A375 (cell line): ENCODE measurements at places on chromosomes 5 and 9. TPM values are rescaled to one million over a fixed set of nuclear protein-coding genes. Genes with fewer than 3 reads are reported as not detected.

The TMEM215 gene
- total RNA-seq: not detected in 2 replicates

The PPIC gene
- total RNA-seq: 13.7 and 14.8 TPM in 2 replicates

The CDK9 gene
- total RNA-seq: 43.5 and 49.8 TPM in 2 replicates

The CFAP77 gene
- 0.26 TPM in 1 of 2 replicates, not detected in the other for total RNA-seq

The CCDC171 gene
- 2.5 and 2.9 TPM in 2 replicates for total RNA-seq

The CDKN2A gene
- total RNA-seq: 7.8 and 14.4 TPM in 2 replicates

The TPPP gene
- 0.11 and 0.30 TPM in 2 replicates for total RNA-seq

The APBB3 gene
- 21.5 and 23.7 TPM in 2 replicates for total RNA-seq

The LRRC19 gene
- not detected in 2 replicates for total RNA-seq

The PCDHGA6 gene
- 1.2 and 1.5 TPM in 2 replicates for total RNA-seq

The PCDHGC4 gene
- 1.3 and 1.8 TPM in 2 replicates for total RNA-seq

The TRIM14 gene
- total RNA-seq: 13.6 and 21.7 TPM in 2 replicates

The SYK gene
- 0.15 and 0.72 TPM in 2 replicates for total RNA-seq

The TMC1 gene
- 0.19 and 0.29 TPM in 2 replicates for total RNA-seq

The GPRIN1 gene
- total RNA-seq: 10.1 and 11.0 TPM in 2 replicates

The GADD45G gene
- total RNA-seq: 0.32 TPM in 1 of 2 replicates, not detected in the other

The NUTM2G gene
- not detected in 2 replicates for total RNA-seq

The IGFBPL1 gene
- not detected in 2 replicates for total RNA-seq

The REEP2 gene
- 16.9 and 18.6 TPM in 2 replicates for total RNA-seq

The PCDHB6 gene
- 7.8 and 10.6 TPM in 2 replicates for total RNA-seq

The SPATA31D4 gene
- total RNA-seq: not detected in 2 replicates

The ACSL6 gene
- 0.34 TPM in 1 of 2 replicates, not detected in the other for total RNA-seq

The SPATA31A3 gene
- total RNA-seq: 0.05 TPM in 1 of 2 replicates, not detected in the other

The TERT gene
- total RNA-seq: 4.1 and 5.4 TPM in 2 replicates

The CSF2 gene
- total RNA-seq: 4.1 and 9.3 TPM in 2 replicates

The NR2F1 gene
- total RNA-seq: 8.7 and 9.3 TPM in 2 replicates

The PCDHGA7 gene
- 6.1 and 8.1 TPM in 2 replicates for total RNA-seq

The FAM221B gene
- not detected in 2 replicates for total RNA-seq

The TENT4A gene
- 22.9 and 23.3 TPM in 2 replicates for total RNA-seq

The NDUFS6 gene
- total RNA-seq: 108 and 148 TPM in 2 replicates

The CENPH gene
- 79.0 and 80.6 TPM in 2 replicates for total RNA-seq

The TAF7 gene
- 92.6 and 94.6 TPM in 2 replicates for total RNA-seq

The CNTNAP3B gene
- 52.9 and 53.8 TPM in 2 replicates for total RNA-seq

The FLT4 gene
- 0.03 and 3.7 TPM in 2 replicates for total RNA-seq

The ACTBL2 gene
- total RNA-seq: 0.26 and 0.56 TPM in 2 replicates

The CCNJL gene
- 15.5 and 18.9 TPM in 2 replicates for total RNA-seq

The IL9 gene
- not detected in 2 replicates for total RNA-seq

The MYMK gene
- total RNA-seq: not detected in 2 replicates

The SNCAIP gene
- total RNA-seq: 0.83 TPM in 1 of 2 replicates, not detected in the other

The MLANA gene
- not detected in 2 replicates for total RNA-seq

The ADAMTS16 gene
- total RNA-seq: 3.7 and 5.0 TPM in 2 replicates

The RASGEF1C gene
- total RNA-seq: 0.32 TPM in 1 of 2 replicates, not detected in the other

The PIGO gene
- total RNA-seq: 40.4 and 45.0 TPM in 2 replicates

The ECSCR gene
- total RNA-seq: 1.2 TPM in 1 of 2 replicates, not detected in the other

The GFPT2 gene
- total RNA-seq: 32.9 and 37.4 TPM in 2 replicates

The PKD2L2 gene
- total RNA-seq: not detected in 2 replicates

The ZBED3 gene
- 2.6 and 6.7 TPM in 2 replicates for total RNA-seq

The GPR150 gene
- not detected in 2 replicates for total RNA-seq

The DOCK8 gene
- total RNA-seq: 1.5 and 1.9 TPM in 2 replicates

The KIF20A gene
- 60.6 and 61.7 TPM in 2 replicates for total RNA-seq

The SPINK4 gene
- total RNA-seq: not detected in 2 replicates

The PCDH1 gene
- total RNA-seq: 37.9 and 41.7 TPM in 2 replicates

The FAT2 gene
- total RNA-seq: not detected in 2 replicates

The KIF3A gene
- total RNA-seq: 8.1 and 10.6 TPM in 2 replicates

The CA9 gene
- total RNA-seq: 23.5 and 29.2 TPM in 2 replicates

The GLRX gene
- total RNA-seq: 7.9 and 11.1 TPM in 2 replicates

The COL5A1 gene
- 11.1 and 11.7 TPM in 2 replicates for total RNA-seq
